ENCODE measurements at places on chromosomes 1 and 21.
A peak's percentile ranks its signal among the peaks of the same experiment; 100 is the strongest.

DNA sequence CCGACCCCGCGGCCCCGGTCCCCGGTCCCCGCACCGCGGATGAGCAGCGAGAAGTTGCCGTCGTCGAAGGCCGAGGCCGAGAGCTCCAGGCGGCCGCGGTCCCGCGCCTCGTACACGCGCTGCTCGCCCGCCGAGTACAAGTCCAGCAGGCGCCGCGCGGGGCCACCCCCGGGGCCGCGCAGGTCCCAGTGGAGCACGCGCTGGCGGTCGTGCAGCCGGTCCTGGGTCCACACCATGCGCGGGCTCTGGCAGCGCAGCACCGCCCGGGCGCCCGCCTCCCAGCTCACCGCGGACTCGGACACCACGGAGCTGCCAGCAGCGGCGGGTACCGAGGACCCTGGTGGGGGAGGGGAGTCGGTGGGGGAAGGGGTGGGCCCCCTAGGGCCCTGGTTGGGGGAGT, 2.9 kb downstream of the MXRA8 start:
- no peak for DNase-seq

DNA sequence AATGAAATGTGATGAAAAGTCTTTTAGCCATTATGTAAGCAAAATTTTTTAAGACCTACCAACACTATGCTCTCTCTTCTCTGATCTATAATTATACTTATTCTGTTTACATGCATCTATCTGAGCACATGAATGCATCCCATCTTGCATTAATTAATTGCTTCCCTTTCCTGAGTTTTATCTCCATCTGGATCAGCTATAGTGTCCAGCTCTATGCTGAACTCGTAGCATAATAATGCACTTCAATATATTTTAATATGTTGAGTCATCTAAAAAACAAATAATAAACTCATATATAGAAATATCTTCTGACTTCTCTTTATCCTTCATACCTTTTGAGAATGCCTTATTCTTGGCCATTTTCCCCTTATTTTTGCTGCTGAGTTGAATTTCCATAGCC, 1097.8 kb downstream of the TTLL7 start:
- no peak for DNase-seq

GRCh38 chr1:32182060-32182459, 2.6 kb downstream of the TXLNA start:
- DNase-seq: no peak

GRCh38 chr1:68328490-68328889, 96.2 kb upstream of the WLS start:
- DNase-seq: no peak

DNA sequence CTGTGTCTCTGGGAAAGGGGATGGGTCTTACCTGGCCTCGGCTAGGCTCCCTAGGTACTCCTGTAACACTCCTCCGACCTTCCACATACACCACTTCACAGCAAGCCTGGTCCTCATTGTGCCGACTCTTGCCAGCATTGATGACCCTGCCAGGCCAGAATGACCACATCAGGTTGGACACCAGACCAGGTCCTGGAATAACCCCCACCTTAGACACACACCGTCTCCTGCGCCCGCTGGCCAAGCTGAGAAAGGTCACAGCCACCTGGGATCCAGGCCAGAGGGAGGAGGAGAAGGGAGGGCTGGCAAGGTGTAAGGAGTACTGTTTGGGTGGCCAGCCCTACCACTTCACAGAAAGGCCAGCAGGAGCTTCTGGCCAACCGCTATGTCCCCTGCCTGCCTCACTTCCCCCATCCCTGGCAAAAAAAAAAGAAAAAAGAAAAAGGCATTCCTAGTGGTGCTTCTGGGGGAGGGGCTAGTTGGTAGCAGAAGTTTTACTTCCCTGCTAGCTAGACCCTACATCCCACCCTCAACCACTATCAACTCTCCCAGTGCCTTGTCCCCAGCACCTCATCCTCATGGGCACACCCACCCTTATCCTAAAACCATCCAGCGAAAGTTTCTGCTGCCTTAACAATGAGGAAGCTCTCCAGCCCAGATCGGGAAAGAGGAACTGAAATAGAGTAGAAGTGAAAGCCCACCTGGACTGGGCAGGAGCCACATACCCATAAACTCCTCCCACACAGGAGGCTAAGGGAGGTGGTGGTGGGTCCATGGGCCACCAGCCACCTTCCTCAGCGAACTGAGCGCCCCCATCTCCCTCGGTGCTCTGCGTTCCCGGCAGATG, 1.4 kb downstream of the PPM1J start:
- no peak for DNase-seq

- DNase-seq: no peak
These were observed 30.3 kb upstream of the TMEM51 start for GRCh38 chr1:15123270-15123669.

GRCh38 chr1:22562584-22563583, at the start of gene EPHA8:
TSS of gene EPHA8 (plus strand) at chr1:22563489. CDS start at chr1:22563636, 147 bp downstream.
- DNase-seq: no peak

GRCh38 chr21:16532840-16533239, 803.1 kb downstream of the USP25 start:
- DNase-seq: peak; percentile 35

DNA sequence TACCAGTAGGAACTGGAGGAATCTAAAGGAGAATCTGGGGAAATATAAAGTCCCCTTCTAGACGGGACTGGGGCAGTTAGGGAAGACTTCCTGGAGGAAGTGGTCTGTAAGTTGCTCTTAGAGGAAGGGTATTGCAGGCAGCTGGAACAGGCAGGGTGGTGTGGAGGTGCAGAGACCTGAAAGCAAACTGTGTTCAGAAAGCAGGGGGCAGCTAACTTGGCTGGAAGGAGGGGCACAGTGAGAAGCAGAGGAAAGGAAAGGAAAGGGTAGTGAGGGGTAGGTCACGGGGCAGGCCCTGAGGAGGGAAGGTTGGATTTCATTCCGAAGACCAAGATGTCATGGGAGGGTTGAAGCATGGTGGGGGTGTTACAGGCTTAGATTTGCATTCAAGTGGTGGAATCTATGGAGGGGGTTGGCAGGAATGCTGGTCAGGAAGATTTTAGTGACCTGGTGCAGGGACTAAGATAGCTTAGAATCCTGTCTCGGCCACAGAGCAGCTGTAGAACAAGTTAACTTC, 240.7 kb downstream of the FOXD2 start:
- no peak for DNase-seq

DNA sequence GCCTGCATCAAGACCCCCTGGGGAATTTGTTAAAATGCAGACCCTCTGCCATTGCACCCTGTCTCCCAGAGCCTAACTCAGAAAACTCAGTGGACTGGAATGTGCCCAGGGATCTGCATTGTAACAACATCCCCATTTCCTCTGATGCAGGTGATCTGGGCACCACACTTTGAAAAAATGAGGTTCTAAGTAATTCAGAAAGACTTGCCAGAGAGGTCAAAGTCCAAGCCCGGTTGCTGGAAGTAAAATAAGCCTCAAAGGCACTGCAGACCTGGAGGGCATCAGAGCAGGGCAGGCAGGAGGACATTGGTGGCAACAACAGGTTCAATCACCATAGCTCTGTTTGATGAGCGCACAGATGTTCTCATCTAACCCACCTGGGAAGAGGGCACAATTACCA, 90.7 kb downstream of the SYT2 start:
- DNase-seq: no peak

- peak; percentile 34 for DNase-seq
These were observed 697 bp downstream of the AGO3 start for GRCh38 chr1:35931446-35932157.

GRCh38 chr1:219837994-219838294, 90.4 kb downstream of the SLC30A10 start:
- no peak for DNase-seq

GRCh38 chr1:65247419-65248359, 61.7 kb upstream of the DNAJC6 start:
- peak; percentile 14 for DNase-seq

- DNase-seq: peak; percentile 26
These were observed 284.9 kb downstream of the GRIK1 start for GRCh38 chr21:29654855-29655254.

DNA sequence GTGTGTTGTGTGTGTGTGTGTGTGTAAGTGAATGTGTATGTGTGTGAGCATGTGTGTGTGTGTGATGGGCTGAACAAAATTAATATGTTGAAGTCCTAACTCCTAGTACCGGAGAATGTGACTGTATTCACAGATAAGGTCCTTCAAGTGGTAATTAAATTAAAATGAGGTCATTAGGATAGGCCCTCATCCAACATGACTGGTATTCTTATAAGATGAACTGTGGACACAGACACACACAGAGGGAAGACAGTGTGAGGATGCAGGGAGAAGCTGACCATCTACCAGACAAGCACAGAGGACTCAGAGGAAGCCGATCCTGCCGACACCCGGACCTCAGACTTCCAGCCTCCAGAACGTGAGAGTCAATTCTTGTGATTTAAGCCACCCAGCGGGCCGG, 91.2 kb upstream of the PGBD5 start:
- DNase-seq: peak; percentile 4

DNA sequence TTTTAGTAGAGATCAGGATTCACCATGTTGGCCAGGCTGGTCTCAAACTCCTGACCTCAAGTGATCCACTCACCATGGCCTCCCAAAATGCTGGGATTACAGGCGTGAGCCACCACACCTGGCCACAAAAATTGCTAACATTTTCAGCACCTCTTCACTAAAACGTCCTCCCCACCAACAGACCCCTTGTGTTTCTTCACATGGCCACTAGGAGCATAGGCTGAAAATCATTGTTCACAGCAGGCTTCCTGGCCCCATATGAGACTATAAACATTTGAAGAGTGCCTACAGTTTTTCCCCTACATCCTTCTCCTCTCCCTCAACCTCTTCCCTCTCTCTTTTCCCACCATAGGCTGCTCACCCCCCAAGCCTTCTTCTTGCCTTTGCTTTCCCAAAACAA, 28.0 kb upstream of the SFPQ start:
- DNase-seq: peak; percentile 20

DNA sequence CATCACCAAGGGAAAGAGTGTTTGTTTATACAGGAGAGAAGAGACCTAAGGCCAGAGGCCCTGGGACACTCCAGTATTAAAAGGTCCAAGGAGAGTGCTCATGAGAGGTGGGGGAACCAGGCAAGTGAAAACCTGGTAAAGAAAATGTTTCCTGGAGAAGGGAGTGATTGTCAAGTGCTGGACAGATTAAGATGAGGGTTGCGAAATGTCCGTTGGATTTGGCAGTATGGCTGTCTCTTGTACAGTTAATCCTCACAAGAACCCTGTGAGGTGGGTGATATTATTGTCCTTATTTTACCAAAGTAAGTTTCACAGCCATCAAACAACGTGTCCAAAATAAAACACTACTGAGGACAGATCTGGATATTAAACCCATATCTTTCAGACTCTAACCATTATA, 44.2 kb downstream of the RPAP2 start:
- DNase-seq: no peak

DNA sequence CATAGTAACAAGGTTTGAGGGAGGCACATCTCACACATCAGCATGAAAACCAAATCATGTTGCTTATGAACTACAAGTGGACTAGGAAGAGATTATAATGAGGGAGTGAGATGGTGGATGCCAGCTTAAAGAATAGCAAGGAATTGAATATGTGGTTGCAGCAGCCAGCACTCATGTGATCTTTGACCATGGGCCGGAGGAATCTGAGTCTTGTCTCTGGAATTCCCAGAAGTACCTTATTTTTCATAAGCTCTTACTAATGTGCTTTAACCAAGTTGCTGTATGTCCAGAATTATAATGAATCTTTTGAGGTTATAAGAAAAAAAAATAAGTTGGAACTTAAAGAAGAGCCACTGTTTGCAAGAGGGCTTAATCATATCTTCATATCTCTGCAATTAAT, 97.0 kb downstream of the DISP1 start:
- no peak for DNase-seq

DNA sequence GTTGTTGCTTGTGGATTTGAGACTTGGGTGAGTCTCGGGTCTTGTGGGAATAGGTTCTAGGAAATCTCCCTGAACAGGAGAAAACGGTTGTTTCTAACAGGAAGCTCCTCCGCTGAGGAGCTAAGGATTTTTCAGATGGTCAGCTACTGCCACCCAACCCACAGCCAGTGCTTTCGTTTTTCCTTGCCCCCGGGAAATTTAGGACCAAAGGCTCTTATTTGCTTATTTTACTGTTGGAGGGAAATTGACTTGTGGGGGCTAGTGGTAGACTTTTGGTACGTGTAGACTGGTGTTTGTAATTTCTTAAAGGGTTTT, 792 bp downstream of the SNX7 start:
- peak; percentile 6 for DNase-seq

DNA sequence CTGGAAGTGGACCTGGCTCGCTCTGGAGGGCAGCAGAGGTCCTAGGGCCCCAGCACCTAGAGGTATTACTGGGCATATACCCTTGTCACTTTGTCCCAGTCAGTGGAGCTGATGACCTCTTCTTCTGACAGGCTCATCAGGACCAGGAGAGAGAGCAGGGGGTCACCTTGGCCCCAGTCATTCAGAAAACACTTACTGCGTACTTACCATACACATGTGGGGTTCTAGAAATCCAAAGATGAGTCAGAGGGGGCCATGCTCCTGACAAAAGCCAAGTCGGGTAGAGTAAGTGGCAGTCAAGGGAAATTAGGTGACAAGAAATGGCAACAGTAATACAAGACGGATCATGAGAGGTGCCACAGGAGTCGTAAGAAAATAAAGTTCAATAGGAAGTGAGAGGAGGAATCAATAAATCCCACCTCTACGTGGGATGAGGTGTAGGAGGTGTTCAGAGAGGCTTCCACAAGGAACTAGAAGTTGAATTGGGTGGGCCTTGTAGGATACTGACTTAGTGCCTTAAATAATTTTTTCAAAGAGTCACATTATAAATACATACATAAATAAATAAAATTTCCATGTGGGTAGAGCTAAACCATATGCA, 6.8 kb downstream of the KCNC4 start:
- DNase-seq: no peak

DNA sequence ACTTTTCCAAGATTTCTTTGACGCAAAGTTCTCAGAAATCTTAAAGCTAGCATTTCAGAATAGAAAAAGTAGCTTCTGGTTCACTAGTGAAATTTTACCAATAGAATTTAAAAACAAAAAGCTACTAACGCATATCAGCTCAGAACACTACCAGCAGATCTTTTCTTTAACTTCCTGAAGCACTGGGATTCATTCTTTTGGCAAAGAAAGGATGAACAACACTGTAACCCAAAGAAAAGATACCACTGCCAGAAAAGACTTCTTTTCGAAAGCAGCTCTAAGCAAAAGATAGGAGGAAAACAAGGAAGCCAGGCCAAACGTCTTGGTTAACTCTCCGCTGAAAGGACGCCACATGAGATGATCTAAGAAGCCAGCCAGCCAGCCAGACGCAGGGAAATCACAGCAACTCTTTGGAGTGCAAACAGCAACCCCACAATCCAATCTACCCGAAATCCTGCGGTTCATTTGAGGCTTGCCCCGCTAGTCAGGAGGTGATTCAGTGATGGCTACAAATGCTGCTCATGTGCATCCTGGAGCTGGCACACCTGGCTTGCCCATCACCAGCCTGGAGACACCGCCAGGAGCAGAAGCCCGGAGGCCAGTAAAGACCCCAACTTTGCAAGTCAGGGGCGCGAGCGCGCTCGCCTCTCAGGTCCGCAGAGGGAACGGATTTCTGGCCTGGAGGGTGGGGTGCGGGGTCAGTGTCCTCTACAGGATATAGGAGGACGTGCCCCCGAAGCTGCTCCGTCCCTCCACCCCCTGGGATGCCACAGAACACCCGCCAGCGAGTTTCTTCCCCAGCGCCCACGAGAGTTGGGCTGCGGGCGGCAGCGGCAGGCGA, 812 bp downstream of the NBPF1 start:
- DNase-seq: peak; percentile 90

All from cerebellar cortex (tissue), 1 donor.